ENCODE measurements at places on chromosomes 5 and 9. TPM values are rescaled to one million over a fixed set of nuclear protein-coding genes. Genes with fewer than 3 reads are reported as not detected.

Gene QRFP
- not detected for total RNA-seq

Gene PCDHGA1
- 0.32 TPM for total RNA-seq

Gene MAP1B
- total RNA-seq, result 35.5 TPM

Gene ADAMTS12
- total RNA-seq, result 0.65 TPM

Gene PTGES
- total RNA-seq, result 0.32 TPM
